ENCODE measurements at places on chromosomes 7 and 10. TPM values are rescaled to one million over a fixed set of nuclear protein-coding genes. Genes with fewer than 3 reads are reported as not detected.

DNA sequence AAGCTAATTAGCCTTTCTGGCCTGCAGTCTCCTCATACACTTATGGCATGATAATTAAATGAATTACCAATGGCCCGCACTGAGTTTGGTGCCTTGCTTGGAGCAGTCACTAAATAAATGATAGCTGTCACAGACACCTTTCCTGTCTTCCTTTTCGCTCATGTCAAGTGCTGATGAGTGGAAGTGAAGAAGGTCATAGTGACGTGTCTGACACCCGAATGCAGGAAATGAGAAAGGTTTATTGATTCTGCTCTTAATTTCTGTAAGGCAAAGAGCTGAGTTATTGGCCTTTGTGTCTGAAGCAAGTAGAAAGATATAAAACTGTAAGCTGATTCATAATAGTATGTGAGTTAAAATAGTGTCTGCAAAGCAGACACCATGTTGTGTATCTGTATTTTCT is 13.2 kb upstream of the ESYT2 start:
- no peak for DNase-seq

- no peak for DNase-seq
Measured at GRCh38 chr7:143492043-143492471, 14.4 kb downstream of the TAS2R41 start.

GRCh38 chr10:3151889-3152565 is 20.6 kb downstream of the PITRM1 start:
- DNase-seq: no peak

DNA sequence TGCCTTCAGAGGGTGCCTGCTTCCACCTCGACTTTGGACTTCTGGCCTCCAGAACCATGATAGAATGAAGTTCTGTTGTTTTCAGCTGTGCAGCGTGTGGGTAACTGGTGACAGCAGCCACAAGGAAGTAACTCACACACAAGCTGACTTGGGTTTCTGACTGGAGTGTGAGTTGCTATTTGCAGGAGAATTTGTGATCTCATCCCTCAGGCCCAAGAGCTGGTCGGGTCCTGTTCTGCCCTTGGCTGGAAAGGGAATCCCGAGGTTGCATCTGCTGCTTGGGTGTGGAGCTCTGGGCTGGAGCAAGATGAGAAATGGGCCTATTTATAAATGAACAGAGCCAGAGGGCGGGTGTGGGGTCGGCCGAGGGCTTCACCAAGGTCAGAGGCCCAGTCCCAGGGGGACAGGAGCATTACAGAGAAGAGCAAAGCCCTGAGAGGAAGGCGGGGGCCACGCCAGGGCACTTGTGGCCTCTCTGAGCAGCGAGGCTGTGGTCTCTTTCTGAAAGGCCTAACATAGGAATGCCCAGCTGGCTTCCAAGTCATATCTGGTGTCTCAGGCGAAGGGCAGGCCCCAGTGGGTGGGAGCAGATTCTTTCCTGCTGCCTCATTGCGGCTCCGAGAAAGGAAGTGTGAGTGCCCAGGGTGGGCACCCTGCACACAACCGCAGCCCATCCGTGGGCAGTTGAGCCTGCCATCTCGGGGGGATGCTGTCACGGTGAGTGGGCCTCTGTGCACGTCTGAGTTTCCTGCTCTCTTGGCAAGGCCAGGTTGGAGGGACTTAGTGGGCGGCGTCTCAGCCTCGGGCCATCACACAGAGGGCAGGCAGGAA is 26.5 kb upstream of the C10orf71 start:
- DNase-seq: peak; percentile 42

DNA sequence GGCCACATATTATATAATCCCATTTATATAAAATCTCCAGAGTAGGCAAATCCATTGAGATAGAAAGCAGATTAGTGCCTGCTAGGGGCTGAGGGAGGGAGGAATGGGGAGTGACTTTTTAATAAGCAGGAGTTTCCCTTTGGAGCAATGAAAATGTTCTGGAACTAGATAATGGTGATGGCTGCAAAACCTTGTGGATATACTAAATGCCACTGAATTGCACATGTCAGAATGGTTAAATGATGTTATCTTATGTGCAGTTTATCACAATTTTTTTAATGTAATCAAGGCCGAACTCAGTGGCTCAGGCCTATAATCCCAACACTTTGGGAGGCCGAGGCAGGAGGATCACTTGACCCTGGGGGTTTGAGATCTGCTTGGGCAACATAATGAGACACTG is 145.5 kb upstream of the AUTS2 start:
- no peak for DNase-seq

SLC39A12 gene
- total RNA-seq: not detected

FOXK1 gene
- total RNA-seq: 38.5 TPM

GRCh38 chr7:108497082-108497725 is 28.7 kb downstream of the PNPLA8 start:
- DNase-seq: peak; percentile 69

DNA sequence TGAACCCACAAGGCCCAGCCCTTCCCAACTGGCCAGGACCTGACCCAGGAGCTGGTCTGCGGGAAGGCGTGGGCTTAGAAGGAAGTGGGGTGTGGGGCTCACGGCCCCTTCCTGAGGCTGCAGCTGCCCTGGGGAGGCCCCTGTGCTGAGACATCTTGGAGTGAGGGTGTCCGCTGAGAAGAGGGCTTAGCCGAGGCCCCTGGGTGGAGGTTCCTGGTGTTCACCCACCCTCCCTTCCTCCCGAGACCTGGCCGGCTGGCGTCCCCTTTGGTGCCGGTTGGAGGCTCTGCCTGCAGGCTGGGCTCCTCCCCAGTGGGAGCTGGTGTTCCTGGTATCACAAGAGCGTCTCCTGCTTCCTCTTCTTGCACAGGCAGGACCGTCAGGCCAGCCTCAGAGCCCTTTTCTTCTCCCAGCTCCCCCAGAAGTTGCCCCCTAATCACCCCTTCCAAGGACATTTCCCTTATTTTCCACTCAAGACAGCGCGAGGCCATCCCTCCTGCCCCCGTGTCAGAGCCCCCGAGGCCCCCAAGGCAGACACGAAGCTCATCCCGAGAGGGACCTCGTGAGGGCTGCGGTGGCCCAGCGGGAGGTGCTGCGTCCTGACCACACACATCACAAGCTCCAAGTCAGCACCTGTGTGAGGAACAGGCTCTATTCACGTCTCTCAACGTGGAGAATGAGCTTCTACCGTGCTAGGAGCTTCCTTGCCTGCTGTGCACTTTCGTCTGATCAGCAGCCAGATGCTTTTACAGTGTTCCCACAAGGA is 25.1 kb upstream of the FAM20C start:
- DNase-seq: no peak

GRCh38 chr10:71398976-71399375 is 2.3 kb downstream of the CDH23 start:
- DNase-seq: no peak

- DNase-seq: no peak
Measured at GRCh38 chr7:14995774-14996173, 93.2 kb upstream of the DGKB start.

DNA sequence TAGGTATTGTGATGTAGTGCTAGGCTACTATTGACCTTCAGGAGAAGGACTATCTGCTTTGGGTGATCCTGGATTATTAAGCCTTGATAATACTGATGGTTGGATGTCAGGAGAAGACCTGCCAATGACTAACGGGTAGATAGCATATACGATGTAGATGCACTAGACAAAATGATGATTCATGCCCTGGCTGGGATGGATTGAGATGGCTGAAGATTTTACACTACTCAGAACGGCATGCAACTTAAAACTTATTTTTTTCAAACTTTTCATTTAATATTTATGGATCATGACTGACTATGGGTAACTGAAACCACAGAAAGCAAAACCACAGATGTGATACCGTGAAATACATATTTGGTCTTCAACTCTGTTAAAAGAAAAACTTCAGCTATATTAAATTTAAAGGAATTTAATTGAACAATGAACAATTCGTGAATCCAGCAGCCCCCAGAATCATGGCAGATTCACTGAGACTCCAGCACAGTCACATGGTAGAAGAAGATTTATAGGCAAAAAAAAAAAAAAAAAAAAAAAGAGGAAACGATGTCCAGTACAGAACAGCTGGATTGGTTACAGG is 124.6 kb upstream of the CDK13 start:
- DNase-seq: no peak

DNA sequence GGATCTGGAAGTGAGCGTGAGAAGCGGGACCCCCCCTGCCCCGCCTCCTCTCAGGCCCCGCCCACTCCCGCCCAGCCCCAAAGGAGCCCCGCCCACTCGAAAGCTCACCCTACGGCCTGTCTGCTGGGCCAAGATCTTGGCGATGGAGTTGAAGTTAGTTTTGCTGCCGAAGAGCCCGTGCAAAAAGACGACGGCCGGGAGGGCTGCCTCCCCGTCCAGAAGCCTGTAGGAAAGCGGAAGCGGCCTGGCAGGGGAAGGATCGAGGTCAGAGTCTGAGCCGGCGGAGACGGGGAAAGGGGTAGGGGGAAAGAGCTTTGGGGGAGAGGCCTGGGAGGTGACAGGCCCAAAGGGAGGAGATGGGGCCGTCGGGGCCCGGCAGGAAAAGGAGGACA is 386 bp downstream of the ABHD11 start:
- peak; percentile 76 for DNase-seq

LHFPL3 gene
- not detected for total RNA-seq

CD36 gene
- total RNA-seq: not detected

LLCFC1 gene
- not detected for total RNA-seq

DNA sequence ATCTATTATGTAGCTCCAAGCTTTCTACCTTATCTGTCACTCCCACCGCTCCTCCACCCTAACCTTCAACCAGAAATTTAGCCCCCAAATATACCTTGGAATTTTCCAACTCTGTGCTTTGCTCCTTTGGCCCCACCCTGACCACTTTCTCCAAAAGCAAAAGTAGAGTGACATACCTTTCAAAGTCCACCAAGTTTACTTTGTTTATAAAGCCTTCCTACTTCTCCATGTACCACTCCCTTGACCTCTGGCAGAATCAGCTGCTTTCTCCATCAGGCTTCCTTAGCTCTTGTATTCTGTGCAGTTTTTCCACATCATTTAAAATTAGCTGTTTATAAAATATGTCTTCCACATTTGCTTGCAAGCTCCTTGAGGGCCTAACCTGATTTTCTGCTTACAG is 40.9 kb upstream of the RSBN1L start:
- DNase-seq: no peak

- no peak for DNase-seq
Measured at GRCh38 chr10:13959443-13960359, 371.0 kb downstream of the FRMD4A start.

GPR146 gene
- total RNA-seq: 5.6 TPM

All from activated CD8-positive, alpha-beta T cell treated with anti-CD3 and anti-CD28 coated beads for 36 hours (primary cell).